Left ventricle myocardium inferior (tissue), 1 donor: ENCODE measurements at places on chromosomes 5 and 9. TPM values are rescaled to one million over a fixed set of nuclear protein-coding genes. Genes with fewer than 3 reads are reported as not detected.

The PLPPR1 gene
- total RNA-seq: not detected

The SPINK6 gene
- not detected for total RNA-seq

The SLC2A6 gene
- 2.0 TPM for total RNA-seq

The EFNA5 gene
- 28.2 TPM for total RNA-seq

The CDX1 gene
- not detected for total RNA-seq

The ARL14EPL gene
- not detected for total RNA-seq

The NMUR2 gene
- total RNA-seq: not detected

The CCDC183 gene
- total RNA-seq: 2.1 TPM

DNA sequence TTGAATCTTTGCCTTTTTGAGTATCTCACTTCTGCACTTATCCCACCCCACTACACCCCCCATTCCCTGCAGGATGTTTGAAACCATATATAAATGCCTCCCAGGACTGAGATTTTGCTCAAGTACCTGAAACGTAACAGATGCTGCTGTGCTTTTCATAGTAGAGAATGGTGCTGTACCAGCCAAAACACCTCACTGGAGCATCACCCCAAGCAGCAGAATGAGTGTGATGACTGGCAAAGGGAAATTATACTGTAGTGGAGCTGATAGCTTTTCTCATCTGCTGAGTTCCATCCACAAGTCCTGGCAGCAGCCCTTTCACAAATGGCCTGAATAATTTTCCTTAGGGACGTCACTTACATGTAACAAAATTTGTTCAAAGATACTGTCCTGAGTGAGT is 246.1 kb downstream of the KDM4C start:
- DNase-seq: no peak

GRCh38 chr9:98632839-98633238 is 75.9 kb downstream of the GABBR2 start:
- no peak for DNase-seq

- DNase-seq: no peak
Measured at GRCh38 chr9:120978987-120979386, 52.4 kb upstream of the TRAF1 start.

DNA sequence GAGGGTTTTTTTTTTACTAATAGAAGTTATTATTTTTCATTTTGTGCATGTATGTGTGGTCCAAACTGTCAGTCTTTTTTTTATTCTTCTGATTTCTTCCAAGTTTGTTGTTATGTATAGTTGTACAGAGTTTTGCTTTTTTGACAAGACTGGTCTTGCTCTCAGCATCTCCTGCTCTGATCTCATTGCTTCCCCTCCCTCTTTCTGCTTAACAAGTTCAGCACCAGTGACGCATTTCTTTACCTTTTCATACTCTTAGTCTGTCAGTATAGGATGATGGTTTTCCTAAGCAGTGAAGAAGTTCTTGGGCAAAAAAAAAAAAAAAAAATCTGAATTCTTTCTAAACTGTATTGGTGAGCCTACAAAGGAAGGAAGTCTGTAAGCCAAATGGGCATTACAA is 135.1 kb downstream of the CD180 start:
- no peak for DNase-seq

DNA sequence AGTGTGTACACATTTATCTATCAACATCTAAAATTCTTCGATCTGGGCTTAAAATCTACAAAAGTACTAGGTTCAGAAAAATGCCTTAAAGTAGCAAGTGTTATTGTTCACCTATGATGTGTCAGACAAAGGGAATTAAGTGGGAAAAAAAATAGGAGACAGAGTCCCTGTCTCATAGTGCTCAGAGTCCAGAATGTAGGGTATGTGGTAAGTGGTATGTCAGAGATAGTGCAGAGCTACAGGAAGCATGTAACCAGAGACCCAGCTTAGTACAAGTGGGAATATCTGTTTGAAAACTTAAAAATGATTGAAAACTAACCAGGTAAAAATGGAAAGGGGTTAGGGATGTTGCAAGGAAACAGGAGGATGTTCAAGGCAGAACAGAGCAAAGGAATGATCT is 482.8 kb downstream of the ELAVL2 start:
- DNase-seq: no peak

DNA sequence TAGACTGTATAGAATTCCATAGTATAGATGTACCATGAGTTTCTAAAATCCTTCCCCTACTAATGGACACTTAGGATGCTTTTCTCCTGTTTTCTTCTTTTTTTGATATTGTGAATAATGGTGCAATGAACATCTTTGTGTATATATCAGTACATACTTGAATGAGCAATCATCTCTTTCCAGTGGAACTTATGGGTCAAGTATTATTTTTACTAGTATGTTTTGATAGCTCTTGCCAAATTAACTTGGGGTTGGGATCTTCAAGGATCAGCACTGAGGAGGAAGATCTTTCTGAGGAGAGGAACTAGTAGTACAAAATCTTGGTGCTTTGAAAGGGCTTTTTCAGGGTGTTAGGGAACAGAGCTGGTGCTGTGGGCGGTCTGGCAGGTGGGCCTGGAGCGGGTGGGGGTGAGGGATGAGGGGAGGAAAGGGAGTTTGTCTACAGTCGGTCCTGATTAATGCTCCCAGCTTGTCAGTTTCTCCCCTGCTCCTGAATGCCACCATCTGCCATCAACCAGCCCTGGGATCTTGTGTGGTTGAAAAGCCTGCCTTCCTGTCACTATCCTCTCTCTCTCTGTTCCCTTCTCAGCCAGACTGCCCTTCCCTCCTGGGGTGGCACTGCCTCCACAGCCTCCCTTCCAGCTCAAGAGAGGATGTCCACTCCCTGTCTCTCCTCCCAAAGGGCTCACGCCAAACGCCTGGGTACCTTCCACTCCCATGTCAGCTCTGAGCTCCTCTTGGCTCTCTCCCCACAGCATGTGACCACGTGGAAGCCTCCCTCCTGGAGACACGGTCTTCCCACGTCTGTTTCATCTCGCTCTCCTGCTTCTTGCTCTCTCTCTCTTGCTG is 185.9 kb downstream of the DAB2IP start:
- peak; percentile 39 for DNase-seq

DNA sequence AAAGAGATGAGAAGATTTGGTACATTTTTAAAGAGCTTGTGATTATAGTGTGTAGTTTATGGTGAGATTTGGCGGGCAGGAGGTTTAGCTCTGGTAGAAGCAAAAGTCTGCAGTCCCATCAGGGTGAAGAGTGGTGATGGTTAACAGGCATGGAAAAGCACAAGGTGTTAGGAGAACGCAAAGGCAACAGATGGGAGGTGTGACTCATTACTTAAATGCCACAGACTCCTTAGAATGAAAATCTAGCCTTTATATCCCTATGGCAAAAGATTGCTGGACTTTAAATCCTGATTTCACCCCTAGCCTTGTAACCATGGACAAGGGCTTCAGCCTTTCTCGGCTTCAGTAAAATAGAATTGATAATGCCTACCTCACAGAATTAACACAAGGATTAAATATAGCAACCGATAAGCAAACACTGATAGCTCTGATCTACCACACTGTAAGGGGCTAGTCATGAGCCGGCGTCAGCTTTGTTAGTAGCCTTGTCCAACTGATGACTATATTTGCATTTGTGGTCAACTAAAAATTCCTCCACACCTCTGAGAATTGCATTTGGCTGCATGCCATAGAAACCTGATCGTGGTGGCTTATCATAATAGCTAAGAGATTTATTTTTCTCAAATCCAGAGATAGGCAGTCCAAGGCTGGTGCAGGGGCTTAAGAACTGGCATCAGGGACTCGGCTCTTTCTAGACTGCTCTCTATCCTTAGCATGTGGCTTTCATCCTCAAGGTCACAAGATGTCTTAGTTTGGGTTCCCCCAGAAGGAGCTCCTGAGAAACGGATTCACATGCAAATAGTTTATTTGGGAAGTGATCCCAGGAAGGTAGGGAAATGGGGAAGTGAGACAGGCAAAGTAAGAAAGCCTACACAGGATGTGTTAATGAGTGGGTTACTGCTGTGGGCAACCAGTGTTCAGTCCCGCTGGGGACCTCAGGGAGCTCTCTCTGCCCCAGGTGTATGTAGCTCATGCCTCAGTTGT is 19.6 kb downstream of the MFAP3 start:
- no peak for DNase-seq

DNA sequence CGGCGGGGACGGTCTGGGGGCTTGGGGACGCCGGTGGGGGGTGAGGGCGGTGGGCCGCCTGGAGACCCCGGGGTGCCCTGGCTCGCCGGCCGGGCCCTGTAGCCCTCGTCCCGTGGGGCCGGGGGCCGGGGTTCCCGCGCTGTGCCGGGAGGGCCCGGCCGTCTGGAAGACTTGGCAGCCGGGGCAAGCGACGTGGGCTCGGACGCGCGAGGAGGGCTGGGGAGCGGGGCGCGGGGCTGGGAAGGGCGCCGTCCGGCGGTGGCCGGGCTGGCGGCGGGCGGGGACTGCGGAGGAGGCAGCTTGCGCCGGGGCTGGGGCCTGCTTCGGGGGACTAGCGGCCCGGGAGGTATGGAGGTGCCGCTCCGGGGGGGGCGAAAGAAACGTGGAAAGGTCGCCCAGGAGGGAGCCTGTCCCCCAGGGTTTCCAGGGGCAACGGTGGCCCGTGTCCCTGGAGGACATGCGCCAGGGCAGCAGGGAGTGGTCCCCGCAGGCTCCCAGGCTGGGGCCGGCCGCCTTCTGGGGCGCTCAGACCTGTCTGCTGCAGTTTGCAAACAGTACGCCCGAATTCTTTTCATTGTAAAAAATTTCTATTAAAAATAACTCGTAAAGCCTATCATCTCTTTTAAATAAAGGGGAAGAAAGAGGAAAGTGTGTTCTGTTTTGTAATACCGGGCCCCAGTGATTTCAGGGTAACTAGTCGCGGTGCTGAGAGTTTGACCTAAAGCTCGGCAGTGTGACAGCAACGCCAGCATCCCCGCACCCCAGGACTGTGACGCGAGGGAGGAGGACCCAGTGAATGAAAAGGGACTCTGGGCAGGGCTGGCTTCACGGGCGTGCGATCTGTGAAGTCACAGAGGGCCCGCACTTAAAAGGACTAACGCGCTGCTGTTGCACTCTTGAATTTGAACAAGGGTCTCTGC is 752 bp upstream of the ANKH start:
- peak; percentile 83 for DNase-seq

DNA sequence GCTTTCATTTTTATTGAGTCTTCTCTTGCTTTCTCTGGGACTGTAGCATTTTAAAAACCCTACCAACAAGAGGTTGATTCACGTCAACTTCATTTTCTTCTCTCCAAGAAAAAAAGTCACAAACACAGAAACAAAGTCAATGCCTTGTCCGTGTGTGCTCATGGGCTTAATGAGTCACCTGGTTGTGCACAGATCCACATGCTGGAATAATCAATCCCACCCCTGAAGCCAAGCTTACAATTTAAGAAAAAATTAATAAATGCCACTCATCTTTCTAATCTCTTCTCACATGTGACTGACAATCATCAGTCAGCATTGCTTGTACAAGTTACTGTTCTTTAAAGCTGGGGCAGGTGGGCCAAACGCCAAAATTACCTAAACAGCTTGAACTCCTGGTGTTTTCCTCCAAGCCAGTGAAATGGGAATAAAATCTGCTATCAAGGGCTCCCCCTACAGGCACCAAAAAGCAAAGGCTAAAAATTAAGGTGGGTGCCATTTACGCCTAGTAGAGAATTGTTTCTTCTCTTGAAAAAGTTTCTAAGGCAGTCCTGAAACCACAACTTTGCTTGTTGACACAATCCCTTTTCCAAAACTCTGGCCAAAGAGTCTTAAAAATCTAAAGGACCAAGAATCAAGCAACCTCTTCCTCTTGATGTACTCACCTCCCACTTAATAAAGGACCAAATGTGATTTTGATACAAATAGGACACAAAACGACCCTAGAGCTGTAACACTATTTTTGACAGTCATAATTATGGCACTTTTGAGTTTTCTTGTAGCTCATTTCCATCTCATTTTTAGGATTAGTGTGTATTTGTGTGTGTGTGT is 21.3 kb downstream of the TRMO start:
- DNase-seq: no peak

DNA sequence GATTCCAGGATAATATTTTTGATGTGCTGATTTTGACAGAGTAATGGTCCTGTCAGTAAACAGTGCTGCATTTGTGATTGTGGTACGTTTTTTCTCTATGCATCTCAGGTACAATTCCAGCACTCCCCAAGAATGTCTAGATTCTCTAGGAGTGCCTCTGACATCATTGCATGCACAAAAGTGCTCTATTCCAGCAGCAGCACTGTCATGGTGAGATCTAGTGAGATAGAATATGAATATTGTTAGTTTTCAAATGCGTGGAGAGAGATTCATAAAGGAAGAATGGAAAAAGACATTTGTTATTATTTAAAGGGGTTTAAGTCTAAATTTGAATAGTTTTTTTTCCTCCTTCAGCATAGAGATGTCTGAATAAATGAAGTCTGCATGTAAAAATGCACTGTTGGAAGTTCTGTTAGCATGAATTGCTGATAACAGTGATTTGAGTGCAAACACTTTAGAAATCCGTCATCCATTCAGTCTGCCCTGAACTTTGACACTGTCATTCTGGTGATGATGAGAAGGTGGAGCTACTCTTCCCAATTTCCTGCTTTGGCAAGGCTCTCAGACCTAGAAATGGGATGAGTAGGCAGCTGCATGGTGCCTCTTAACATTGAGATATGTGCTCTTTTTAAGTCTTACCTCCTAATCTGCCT is 84.6 kb downstream of the GAPVD1 start:
- no peak for DNase-seq

DNA sequence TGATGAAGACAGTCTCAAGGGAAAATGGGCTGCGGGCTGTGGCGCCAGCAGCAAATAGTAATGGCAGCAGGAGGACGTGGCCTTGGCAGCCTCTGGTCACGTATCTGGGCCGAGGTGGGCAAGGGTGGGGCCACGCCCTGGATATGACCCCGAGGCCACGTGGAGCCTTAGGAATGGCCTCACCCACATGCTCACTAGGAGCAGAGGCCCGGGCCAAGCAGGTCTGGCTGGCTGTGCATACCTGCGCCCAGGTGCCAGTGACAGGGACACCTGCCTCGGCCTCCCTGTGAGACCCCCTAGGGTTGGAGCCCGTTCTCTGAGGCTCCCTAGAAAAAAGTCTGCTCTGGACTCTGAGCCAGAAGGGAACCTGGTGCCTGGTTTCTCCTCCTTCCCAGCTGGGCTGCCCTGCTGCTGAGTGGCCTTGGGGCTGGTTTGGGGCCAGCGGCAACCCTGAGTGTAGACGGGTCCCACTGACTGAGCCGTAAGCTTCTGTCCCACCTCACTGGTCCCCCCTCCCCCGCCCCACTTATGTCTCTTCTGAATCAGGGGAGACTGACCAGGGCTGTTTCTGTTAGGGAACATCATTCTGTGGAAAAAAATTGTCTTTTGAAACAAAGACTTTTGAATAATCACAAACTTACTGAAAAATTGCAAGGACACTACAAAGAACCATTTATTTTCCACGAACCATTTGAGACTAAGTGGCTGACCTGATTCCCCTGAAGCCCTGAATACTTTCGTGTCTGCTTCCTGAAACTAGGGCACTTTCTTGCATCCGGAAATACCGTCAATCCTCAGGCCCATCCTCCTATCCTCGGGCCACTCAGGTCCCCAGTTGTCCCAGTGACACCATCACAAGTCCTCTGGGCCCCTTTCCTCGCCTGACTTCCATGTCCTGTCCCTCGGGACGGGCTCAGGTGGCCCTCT is 60.8 kb downstream of the WNK2 start:
- no peak for DNase-seq

GRCh38 chr5:76249621-76250020 is 153.5 kb upstream of the IQGAP2 start:
- no peak for DNase-seq

GRCh38 chr5:60503771-60504170 is 196.2 kb downstream of the DEPDC1B start:
- DNase-seq: no peak
